ENCODE measurements at places on chromosomes 16 and 17.

GRCh38 chr16:69064124-69064763 is 41.2 kb upstream of the HAS3 start:
- DNase-seq = no peak

- no peak for DNase-seq
Observed at GRCh38 chr17:38534498-38534885, 71.3 kb downstream of the SRCIN1 start.

DNA sequence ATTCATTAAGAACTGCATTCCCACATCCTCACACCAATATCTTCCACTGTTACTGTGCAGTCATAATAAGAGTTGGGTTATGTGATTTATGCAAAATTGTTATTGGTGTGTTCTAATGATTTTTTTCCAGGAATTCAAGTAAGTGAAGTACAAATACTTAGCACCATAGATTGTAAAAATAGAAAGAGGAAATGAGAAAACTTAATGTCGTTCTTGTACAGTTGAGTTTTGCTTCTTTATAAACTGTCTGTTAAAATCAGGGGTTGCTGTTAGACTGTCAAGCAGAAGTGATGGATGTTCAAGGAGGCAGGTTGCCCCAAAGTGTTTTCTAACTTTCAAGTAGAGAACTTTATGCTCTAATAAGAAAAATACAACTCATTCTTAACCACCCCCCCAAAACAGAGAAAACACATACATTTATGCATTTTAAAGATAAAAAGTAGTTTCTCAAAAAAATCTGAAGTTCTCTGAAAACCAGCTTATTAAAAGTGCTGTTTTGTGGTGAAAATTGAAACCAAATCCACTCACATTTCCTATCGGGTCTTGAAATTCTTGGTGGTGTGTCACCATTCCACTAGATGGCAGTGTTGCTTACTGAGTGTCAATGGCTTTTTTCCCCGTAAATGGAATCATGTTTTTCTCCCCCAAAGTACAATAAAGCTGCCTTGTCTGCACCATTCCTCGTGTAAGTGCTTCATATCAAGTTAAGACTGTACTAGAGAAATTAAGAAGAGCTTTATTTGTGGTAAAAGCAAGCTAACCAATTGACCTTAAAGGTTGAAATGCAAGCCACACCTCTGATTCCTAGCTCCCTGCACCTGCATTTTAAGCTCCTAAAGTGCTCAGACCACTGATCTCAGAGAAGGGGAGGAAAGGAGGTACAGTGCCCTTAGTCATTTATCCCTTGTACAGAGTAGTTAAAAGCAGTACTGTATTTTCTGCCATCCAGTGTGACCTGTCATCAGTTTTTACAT is 4.7 kb upstream of the IGSF6 start:
- DNase-seq = peak; percentile 11

GRCh38 chr16:2913603-2914002 is 1.9 kb downstream of the FLYWCH1 start:
- no peak for DNase-seq

DNA sequence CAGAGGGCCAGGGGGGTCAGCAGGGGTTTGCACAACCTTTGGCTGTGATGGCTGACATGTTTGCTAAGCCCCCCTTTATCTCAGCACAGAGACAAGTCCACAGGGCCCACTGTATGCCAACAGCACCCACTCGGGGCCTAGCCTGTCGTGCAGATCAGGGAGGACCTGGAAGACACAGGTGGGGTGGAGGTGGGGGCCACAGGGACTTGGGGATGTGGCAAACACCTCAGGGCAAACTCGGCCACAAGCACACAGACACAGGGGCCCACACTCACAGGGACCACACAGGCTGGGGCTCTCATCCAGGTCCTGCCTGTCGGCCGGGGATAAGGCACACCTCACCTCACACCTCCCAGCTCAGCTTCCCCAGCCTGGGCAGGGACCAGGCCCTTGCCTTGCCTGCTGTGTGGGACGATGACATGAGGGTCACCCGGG is 87.9 kb downstream of the C16orf78 start:
- DNase-seq = no peak

DNA sequence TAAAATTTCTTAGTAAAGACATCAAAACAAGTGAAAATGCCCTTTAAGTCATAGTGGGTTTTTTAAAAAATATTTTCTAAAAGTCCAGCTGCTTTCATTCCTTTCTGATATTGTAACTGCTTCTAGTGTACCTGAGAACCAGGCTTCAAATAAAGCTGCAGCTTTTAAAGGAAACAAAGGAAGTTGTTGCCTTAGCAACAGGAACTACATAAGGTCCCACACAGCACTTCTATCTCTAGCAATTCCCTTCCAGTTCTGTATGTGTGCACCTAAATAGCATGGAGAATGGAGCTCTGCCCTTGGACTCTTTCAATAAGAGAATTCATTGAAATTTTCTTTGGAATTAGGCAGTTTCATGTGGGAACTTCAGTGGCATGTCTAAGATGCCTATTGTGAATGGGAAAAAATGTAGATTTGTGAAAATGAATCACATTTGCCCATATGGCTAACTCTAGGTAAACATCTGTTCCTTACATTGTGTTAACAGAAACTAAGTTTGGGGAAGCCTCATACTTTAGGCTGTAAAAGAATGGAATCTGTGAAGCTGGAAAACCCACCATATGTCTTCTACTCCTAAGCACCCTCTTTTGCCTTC is 206.4 kb downstream of the KIF2B start:
- no peak for DNase-seq

DNA sequence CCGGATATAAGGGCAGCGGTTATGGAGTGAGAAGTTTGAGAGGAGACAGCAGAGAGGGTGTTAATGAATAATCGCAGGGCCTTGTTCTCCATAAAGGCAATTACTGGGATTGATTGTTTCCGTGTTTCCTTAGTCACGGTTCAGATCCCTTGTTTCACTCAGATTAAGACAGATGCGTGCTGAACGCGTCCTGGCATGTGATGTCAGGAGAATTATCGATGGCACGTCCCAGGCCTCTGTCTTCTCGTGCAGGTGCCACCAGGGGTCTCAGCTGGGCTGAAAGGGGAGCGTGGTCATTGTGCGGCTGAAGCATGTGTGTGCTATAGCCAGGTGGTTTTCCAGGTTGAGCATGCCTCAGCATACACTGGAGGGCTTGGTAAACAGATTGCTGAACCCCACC is 142.4 kb upstream of the NOL11 start:
- no peak for DNase-seq

GRCh38 chr16:56903866-56904265 is 28.1 kb upstream of the HERPUD1 start:
- DNase-seq = no peak

- DNase-seq = no peak
Observed at GRCh38 chr16:72264771-72265170, 92.8 kb upstream of the PMFBP1 start.

- no peak for DNase-seq
Observed at GRCh38 chr17:4368341-4368740, 1.9 kb upstream of the UBE2G1 start.

Measured in T-helper 22 cell (primary cell).